ENCODE measurements at places on chromosomes 13 and 19.

DNA sequence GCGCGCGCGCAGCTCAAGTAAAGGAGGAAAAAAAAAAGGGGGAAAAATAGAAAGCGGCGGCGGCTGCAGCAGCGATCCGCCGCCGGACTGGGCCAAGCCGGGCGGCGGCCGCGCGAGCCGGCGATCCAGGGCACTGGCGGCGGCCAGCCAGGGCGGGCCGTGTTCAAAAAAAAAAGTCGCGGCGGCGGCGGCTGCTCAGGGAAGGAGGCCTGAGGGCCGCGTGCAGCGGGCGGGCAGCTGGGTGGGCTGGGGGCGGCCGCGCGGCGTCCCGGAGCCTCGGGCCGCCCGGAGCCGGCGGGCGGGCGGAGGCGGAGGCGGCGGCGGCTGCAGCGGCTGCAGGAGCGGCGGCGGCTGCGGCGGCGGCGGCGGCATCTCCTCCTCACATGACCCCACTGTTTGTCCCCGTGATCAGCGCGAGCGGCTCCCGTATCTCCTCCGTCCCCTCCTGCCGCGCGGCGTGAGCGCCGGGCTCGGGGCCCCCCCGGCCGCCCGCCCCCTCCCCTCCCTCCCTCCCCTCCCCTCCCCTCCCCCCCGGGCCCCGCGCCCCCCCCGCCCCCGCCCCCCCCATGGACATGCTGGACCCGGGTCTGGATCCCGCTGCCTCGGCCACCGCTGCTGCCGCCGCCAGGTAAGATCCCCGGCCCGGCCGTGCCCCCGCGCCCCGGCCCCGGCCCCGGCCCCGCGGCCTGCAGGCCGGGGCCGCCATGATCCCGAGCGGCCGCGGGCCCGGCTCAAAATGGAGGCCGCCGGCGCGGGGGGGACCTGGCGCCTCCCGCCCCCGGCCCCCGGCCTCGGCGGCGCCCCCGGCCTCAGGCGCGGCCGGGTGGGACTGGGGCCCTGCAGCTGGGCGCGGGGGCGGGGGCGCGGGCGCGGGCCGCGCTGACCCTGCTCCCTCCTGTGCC, at the start of gene USF2:
USF2 (plus strand) TSS at position 427 of the 902 bp plus-strand sequence; CDS start at position 567, 140 bp downstream.
- peak; percentile 42 for DNase-seq

DNA sequence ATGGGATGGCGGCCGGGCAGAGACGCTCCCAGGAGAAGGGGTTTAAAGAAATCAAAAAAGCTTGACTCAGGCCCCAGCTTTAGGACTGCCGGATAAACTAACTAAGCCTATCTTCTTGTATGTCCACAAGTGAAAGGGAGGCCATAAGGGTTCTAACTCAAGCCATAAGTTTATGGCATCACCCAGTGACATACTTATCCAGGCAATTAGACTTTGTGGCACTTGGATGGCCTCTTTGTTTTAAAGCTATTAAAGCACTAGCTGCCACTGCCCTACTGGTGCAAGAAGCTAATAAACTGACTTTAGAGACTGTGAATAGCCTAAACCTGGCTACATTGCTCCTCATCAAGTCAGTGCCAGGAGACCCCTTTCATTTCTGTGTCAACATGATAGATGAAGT, 102.0 kb downstream of the ZNF429 start:
- no peak for DNase-seq

DNA sequence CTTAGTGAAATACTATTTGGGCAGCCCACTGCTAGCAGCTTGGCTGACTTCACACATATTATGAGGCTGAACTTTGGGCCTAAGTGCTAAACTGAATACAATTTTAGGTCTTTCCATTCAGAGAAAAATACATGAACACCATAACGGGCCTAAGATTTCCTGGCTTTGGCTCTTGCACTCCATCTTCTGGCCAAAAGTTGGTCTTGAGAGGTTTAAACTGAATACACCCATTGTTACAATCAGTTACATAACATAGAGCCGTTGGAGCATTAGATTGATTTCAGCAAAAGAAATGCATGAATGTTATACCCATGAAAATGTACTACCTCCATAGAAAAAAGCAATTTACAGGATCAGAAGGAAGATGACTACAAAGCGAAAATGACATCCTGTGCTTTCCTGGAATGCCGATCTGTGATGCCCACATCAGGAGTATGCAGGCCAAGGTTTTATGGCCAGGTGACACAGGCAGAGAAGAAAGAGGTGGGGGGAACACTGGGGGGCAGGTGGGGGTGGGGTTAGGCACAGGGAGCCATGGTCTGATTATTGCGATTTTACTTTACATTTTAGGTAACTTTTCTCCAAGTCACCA, 11.1 kb upstream of the SHISA2 start:
- peak; percentile 38 for DNase-seq

GRCh38 chr19:34806976-34807860, 34.2 kb upstream of the ZNF599 start:
- DNase-seq, result no peak

DNA sequence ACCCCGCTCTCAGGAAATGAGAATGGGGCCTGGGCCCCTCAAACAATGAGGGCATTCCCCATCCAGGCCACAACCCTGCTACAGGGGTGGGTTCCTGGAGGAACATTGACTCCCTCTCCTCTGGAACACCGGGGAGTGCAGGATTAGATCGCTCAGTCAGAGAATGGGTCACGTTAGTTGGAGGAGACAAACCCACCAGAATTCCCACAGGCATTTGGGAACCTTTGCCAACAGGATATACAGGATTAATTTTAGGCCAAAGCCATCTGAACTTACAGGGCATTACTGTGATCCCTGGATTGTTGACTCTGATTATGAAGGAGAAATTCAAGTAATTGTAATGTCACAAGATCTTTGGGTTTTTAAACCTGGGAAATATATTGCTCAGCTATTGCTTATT, 2.6 kb downstream of the ERVK3-1 start:
- DNase-seq, result no peak

GRCh38 chr13:79481685-79482052, 714 bp downstream of the NDFIP2 start:
- peak; percentile 80 for DNase-seq

GRCh38 chr19:2251106-2252054, 2.3 kb downstream of the AMH start:
- no peak for DNase-seq

DNA sequence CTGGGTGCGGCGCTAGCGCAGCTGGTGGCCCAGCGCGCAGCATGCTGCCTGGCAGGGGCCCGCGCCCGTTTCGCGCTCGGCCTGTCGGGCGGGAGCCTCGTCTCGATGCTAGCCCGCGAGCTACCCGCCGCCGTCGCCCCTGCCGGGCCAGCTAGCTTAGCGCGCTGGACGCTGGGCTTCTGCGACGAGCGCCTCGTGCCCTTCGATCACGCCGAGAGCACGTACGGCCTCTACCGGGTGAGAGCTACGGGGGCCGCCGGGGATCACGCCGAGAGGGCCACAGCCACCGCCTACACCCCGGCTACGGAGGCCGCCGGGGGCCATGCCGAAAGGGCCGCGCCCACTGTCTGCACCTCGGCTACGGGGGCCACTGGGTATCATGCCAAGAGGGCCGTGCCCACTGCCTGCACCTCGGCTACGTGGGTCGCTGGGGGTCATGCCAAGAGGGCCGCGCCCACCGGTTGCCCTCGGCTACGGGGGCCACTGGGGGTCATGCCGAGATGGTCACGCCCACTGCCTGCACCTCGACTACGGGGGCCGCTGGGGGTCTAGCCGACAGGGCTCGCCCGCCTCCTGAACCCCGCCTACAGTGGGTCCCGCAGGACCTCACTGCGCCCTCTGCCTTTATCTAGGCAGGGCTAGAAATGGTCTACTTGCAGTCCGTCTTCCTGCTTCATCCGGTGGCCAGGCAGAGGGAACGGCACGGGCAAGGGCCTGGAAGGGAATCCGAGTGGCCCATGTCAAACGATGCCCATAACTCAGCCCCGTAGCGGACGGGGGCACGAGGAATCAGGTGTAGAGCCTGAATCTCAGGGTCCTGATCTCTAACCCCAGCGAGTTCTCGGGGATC, 500 bp downstream of the PGLS start:
- peak; percentile 75 for DNase-seq

DNA sequence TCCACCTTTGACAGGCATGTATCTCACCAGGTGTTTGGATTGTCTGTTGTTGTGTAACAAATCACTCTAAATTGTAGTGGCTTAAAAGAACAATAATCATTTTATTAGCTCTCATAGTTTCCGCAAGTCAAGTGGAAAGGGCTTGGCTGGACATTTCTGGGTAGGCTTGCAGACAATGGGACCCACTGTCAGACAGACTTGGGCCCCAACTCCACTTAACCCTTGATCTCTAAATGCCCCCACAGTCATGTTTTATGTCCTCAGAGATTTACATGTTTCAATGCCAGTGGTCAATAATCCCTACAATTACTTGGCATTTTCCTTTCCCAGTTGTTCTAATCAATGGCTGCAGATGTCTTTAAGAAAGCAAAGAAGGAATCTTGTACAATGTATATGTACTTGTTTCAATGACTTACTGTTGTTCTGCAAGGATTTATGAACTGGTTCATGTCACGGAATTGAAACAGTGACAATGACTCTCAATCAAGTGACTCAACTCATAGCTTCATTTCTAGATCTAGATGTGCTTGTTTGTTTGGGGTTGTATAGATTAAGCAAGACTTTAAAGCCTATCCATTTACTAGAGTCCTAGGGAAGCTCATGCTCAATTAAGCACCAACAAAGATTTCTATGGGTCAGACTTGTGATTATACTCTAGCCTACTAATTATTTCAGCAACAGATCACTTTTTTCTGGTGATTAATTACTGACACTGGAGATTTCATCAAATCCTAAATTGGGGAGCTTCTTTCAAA, 510.1 kb upstream of the NBEA start:
- no peak for DNase-seq

DNA sequence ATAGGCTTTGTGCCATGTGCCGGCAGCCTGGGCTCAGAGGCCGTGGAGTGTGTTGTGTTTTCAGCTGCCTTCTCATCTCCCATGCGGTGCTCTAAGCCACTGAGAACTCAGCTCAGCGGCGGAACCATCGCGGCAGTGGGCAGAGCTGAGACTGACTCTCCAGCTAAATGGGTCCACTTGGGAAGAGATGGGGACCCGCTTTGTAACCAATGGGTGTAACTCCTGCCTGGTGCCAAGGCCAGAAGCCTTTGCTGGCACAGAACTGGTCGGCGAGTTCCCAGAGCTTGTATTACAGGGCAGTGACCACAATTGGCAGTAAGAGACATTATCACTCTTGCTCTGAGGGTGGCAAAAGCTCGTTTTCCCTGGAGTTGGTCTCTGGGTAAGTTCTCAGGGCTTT, 183.0 kb downstream of the STK24 start:
- no peak for DNase-seq
